ENCODE measurements at places on chromosomes 3 and 15.

- DNase-seq = no peak
These were observed 4.1 kb downstream of the FLNB start for GRCh38 chr3:58012302-58012701.

DNA sequence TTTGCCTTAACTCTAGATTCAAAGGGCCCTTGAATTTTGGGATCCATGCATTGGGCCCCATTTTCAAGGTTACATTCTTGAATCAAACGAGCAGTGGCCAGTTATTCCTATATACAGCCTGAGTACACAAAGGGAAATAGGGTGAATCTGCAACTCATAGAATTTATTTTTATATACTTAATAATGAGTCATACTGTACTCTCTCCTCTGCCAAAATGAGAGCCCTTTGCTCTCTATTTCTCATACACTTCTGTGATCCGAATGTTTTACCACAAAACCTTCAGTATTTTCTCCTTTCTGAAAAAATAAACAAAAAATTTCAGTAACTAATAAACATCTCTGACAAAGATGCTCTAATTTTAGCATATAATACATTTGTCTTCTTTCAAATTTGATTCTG is 116.7 kb downstream of the SERPINI1 start:
- no peak for DNase-seq

DNA sequence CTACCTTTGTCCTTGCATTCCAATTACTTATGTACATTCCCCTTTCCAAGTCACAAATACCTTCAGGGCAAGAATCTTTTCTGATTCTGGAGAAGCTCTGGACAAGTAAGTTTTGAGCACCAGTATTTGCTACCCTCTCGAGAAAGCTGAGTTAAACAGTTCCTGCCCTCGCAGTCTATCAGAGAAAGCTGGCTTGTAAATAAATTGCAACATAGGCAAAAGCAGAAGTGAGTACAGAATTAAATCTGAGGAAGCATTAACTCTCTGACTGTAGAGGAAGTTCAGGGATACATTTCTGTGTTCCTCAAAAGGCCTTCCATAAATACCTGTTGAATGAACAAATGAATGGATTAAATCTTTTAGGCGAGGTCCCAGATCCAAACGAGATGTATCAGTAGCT is 1.2 kb downstream of the OSBPL11 start:
- DNase-seq = no peak

DNA sequence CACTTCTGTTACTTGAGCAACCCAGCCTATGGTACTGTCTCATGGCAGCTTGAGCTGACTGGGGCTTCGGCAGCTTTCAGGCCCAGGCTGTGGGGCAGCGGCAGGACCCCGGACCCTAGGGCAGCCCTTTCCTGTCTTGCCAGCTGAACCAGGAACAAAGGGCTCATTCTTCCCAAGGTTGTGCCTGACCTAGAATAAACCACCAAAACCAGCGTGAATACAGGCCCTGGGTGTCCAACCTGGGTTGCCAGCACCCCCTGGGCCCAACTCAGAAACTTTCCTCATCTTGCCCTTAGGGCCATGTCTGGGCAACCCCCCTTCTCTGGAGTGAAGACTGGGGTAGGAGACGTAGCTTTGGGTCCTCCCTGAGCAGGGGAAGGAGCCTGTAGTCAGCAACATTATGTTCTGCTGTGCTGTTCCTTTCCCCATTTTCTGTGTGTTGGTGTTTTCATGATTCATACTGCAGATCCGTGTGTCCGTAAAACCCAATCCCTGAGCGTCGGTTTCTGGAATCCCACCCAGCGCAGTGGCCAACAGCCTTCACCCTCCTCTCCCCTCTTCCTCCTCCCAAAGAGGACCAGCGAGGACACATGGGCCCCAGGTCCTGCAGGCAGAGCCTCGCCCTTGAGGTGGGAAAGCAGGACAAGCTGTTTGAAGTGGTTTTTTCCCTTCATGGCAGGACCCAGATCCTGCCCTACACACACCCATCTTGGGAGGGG is 33.5 kb downstream of the TKT start:
- DNase-seq = no peak

- no peak for DNase-seq
These were observed 1.6 kb upstream of the UCN2 start for GRCh38 chr3:48565186-48565585.

- DNase-seq = peak; percentile 39
These were observed 85.3 kb downstream of the LRRK1 start for GRCh38 chr15:101004500-101004899.

Measured in type B pancreatic cell (in vitro differentiated cells).